ENCODE measurements at places on chromosomes 5 and 9. TPM values are rescaled to one million over a fixed set of nuclear protein-coding genes. Genes with fewer than 3 reads are reported as not detected.

The RNF183 gene
- not detected for total RNA-seq

The LEAP2 gene
- total RNA-seq: 1.8 TPM

The PCDHGC5 gene
- total RNA-seq: not detected

The BHMT2 gene
- total RNA-seq: not detected

The KIF12 gene
- not detected for total RNA-seq

The CCDC180 gene
- 0.54 TPM for total RNA-seq

The P4HA2 gene
- 8.7 TPM for total RNA-seq

The KCNN2 gene
- not detected for total RNA-seq

The LMX1B gene
- not detected for total RNA-seq

The TAF1L gene
- 0.04 TPM for total RNA-seq

The MAMDC2 gene
- total RNA-seq: not detected

The ZFP2 gene
- 0.37 TPM for total RNA-seq

The PCDHGB6 gene
- not detected for total RNA-seq

The OR13C5 gene
- not detected for total RNA-seq

The RANBP17 gene
- total RNA-seq: 0.30 TPM

The MAP1B gene
- 0.10 TPM for total RNA-seq

The KIF4B gene
- total RNA-seq: not detected

The WNT8A gene
- not detected for total RNA-seq

The PAX5 gene
- total RNA-seq: 2.2 TPM

The SLC25A2 gene
- total RNA-seq: 0.21 TPM

The SPINK1 gene
- total RNA-seq: not detected

The CDH6 gene
- total RNA-seq: not detected

The EGFLAM gene
- not detected for total RNA-seq

The OBP2B gene
- total RNA-seq: not detected

The SPINK4 gene
- not detected for total RNA-seq

The ESM1 gene
- total RNA-seq: not detected

The C9orf152 gene
- total RNA-seq: not detected

The C5 gene
- total RNA-seq: 1.5 TPM

The SLC46A2 gene
- not detected for total RNA-seq

The NDUFAF2 gene
- 48.5 TPM for total RNA-seq

Data from activated naive CD8-positive, alpha-beta T cell treated with anti-CD3 and anti-CD28 coated beads for 36 hours (primary cell).